ENCODE measurements at places on chromosomes 4 and X. TPM values are rescaled to one million over a fixed set of nuclear protein-coding genes. Genes with fewer than 3 reads are reported as not detected.

The FGF13 gene
- total RNA-seq = not detected

The REELD1 gene
- total RNA-seq = not detected

The RAB9B gene
- total RNA-seq = not detected

The XKRX gene
- 0.59 TPM for total RNA-seq

The GRPEL1 gene
- total RNA-seq = 59.1 TPM

The SLC10A6 gene
- total RNA-seq = not detected

The MSX1 gene
- total RNA-seq = 8.2 TPM

The LRIT3 gene
- not detected for total RNA-seq

The TEX13D gene
- not detected for total RNA-seq

The NAT8L gene
- total RNA-seq = 8.6 TPM

The TNIP3 gene
- 0.12 TPM for total RNA-seq

The ELMOD2 gene
- total RNA-seq = 10.7 TPM
